ENCODE measurements at places on chromosomes 5 and 9.
A peak's percentile ranks its signal among the peaks of the same experiment; 100 is the strongest.

DNA sequence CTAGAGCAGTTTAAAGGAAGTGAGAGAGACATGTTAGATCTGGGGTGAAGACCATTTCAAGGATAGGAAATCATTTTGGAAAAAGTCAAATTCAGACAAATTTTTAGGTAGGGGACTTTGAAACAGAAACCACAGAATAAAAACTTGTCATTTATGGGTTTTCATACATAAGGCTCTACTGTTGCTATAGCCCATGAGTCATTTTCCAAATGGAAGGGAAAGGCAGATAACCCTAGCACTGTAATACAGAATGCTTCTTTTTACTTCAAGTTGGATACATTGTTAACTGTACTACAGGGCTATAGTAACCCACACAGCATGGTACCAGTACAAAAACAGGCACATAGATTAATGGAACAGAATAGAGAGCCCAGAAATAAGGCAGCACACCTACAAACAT is 455.4 kb downstream of the EBF1 start:
- no peak for DNase-seq

DNA sequence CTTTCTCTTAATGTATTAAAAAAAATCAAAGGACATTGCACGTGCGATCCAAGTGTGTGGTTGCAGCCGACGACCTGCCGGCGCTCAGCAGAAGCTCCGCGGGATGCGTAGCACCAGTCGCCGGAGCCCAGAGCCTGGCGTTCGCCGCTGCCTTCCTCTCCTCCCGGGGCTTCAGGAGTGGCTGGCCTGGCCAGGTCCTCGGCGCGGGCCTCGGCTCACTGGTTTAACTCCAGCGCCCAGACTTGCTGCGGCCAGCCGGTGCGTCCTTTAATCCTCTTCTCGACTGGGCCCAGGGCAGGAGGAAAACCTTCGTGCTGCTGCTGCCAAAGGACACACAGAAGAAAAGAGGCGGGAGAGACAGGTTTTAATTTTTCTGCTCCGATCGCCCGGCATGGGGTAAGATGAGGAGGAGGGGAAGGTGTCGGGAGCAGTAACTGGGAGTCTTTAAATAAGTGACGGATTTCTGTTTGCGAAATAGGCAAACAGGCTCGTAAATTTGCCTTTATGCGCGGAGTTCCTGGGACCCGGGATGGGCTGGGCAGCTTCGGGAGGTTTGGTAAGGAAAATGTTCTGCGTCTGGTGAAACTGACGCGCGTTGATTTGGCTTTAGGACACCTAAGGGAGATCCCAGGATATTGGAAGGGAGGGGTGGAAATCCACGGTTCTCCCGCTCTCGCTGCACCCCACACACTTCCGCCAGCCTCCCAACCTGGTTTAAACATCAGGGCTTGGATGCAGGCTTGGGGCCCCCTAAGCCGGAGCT is 2.3 kb downstream of the HAND1 start:
- no peak for DNase-seq

DNA sequence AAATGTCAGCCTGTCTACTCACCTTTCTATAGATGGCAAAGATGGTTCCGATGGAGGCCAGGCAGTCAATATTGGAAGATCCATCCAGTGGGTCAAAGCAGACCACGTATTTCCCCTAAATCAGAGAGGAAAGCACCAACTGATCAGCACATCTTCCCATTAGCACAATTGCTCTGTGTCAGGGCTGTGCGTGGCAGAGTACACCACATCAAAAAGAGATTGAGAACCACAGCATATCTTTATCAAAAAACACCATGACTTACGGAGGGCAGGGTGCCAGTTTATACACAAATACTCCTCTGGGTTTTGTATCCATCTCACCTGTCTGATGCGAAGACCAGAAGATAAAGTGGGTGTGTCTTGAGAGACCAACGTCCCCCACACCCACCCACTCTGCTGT is 9.1 kb downstream of the FBP2 start:
- no peak for DNase-seq

DNA sequence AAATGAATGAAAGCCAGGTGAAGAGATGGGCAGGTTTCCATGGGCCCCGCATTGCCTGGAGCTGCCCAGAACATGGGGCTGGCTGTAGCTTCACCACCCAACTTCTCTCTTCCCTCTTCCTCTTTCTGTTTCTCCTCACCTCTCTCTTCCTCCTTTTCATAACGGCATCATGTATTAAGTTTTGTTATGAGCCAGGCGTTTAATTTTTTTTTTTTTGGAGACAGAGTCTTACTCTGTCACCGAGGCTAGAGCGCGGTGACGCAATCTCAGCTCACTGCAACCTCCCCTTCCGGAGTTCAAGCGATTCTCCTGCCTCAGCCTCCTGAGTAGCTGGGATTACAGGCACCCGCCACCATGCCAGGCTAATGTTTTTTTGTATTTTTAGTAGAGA is 13.0 kb upstream of the SPINK4 start:
- DNase-seq: no peak

GRCh38 chr5:172437445-172438318 is 16.6 kb downstream of the SH3PXD2B start:
- no peak for DNase-seq

GRCh38 chr9:131700765-131701435 is 39.0 kb downstream of the RAPGEF1 start:
- no peak for DNase-seq

GRCh38 chr9:18236336-18236735 is 237.6 kb upstream of the ADAMTSL1 start:
- no peak for DNase-seq

GRCh38 chr9:134892221-134892620 is 11.6 kb downstream of the FCN2 start:
- DNase-seq: no peak

- DNase-seq: no peak
Observed at GRCh38 chr5:170638454-170639220, 134.8 kb downstream of the KCNIP1 start.

GRCh38 chr5:115124741-115125140 is 45.0 kb downstream of the TRIM36 start:
- DNase-seq: no peak

DNA sequence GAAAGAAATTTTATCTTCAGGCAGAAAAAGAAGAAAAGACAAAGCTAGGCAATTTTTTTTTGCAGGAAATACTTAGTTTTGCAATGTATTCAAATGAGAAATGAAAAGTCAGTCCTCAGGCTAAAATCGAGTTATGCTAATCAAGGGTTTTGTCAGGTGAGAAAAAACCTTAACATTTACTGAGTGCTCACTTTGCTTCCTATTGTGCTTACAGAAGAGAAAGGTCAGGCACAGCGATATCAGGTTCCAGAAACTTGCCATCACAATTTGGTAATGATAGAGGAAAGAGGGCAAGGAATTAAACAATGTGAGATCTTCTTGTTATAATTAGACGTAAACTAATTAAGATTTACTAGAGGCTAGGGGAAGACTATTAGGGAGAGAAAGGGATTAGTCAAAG is 431.7 kb upstream of the CTNND2 start:
- no peak for DNase-seq

- no peak for DNase-seq
Observed at GRCh38 chr5:66987540-66987939, 209.1 kb downstream of the CD180 start.

DNA sequence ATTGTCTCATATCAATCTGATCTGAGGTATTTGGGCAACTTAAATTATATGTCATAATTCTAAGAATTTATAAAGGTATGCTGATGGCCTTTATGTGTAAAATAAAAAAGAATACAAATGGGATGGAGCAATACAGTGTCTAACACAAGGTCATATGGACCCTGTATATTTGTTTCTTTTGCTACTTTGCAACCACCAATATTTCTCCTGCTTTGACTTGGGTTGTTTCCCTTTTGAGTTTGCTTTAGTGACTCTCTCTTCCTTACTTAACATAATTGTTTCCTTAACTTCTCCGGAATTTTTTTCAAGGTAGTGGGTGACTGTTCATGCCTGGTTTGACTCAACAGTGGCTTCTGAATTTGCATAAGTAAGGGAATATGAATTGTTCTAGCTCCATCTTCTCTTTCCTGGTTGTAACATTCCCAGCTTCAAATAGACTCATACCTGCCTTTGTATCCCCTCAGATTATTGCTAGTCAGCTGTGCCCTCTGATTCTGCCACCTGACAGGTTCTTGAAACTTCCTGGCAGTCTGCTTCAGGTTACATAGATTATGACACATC is 30.2 kb upstream of the ANXA1 start:
- DNase-seq: no peak

- no peak for DNase-seq
Observed at GRCh38 chr5:84682531-84682930, 297.9 kb upstream of the EDIL3 start.

DNA sequence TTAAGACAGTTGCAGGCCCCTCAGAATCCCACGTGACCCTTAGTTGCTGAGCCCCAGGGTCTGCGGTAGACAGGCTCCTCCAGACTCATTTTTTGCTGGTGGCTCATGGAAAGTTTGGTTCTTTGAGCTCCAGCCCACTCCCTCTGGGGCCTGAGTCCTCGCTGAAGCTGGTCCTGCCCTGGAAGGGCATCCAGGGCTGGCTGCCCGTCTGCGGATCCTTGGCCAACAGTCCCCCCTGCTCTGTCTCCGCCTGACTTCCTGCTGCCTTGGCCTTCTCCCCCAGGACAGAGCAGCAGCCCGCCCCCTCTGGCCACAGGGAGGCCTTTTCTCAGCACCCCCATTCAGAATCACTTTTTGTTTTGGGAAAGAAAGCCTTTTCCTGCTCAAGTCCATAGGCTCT is 24.4 kb downstream of the SLC6A7 start:
- no peak for DNase-seq

- no peak for DNase-seq
Observed at GRCh38 chr9:30723656-30724055, 1660.8 kb upstream of the ACO1 start.

DNA sequence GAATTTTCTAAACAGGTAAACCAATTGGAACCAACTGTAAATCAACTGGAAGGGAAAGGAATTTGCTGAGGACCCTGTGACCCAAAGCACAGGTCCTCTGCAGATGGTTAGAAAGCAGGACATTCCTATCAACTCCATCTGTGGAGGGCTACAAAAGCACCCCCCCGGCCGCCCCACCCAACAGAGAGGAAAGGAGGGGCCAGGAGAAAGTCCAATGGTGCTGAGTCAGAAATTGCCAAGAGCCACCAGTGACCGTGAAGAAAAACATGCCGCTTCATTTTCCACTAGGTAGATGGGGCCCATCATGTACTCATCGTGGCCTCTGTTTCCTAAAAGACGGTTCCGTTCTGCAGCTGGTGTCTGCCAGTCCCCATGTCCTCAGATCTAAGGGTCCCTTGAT is 66.3 kb downstream of the RAPGEF1 start:
- DNase-seq: no peak

GRCh38 chr5:53360811-53361210 is 119.6 kb upstream of the FST start:
- DNase-seq: peak; percentile 57

GRCh38 chr5:14489643-14490042 is 91.9 kb upstream of the OTULINL start:
- no peak for DNase-seq

GRCh38 chr5:140567136-140567818 is 2.6 kb downstream of the SLC35A4 start:
- DNase-seq: no peak

DNA sequence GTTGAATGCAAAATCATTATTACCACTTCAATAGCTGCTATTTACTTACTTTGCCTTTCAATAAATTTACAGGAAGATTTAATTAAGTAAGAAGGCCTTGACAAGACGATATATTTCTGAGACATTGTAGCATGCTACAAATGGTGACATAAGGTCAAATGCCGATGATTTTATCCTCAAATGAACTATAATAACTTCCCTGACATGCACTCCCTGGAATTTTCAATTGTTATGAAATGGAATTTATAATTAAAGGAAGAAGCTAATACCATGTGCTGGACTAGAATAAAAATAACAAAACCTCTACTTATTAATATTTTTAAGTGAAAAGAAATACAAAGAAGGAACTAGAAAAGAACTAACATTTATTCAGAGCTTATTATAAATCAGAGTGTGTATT is 30.2 kb upstream of the ITGA1 start:
- no peak for DNase-seq

GRCh38 chr9:129884220-129885017 is 49.2 kb downstream of the USP20 start:
- DNase-seq: peak; percentile 49

DNA sequence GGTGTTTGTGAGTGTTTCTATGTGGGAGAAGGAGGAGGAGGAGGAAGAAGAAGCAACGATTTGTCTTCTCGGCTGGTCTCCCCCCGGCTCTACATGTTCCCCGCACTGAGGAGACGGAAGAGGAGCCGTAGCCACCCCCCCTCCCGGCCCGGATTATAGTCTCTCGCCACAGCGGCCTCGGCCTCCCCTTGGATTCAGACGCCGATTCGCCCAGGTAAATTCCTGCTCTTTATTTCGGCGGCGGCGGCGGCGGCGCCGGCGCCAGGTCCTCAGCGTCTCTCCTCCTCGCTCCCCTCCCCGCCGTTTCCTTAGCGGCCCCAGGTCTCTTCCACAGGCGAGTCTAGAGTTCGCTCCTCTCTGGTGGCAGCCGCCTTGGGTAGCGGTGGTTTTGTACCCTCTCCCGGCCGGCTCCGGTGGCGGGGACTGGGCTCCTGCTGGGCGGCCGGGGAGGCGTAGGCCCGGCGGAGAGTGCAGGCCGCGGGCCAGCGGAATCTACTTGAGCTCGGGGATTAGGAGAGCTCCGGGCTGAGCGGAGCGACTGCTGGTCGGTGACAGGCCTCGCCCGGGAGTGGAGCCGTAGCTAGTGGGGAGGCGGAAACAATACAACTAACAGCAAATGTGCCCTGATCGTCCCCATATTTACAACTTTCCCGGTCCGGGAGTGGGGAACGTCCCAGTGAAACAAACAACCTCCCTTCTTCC is 547 bp downstream of the NIPBL start:
- DNase-seq: no peak

DNA sequence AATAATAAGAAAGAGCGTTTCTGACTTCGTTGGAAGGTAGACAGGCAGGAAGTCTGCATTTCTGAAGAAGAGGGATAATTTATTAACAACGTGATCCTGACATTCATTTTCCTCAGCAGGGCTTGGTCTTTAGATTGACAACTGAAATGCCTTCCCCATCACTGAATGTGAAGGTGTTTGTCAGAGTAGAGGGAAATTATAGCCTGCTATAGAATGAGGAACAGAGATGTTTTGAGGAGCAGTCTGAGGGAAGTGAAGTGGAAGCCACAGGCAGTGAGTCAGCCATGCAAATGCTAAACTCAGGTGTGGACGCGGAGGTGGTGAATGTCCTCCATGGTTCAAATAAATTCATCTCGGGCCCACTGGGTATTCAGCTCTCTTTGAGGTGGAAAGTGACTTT is 30.5 kb downstream of the C7 start:
- no peak for DNase-seq

DNA sequence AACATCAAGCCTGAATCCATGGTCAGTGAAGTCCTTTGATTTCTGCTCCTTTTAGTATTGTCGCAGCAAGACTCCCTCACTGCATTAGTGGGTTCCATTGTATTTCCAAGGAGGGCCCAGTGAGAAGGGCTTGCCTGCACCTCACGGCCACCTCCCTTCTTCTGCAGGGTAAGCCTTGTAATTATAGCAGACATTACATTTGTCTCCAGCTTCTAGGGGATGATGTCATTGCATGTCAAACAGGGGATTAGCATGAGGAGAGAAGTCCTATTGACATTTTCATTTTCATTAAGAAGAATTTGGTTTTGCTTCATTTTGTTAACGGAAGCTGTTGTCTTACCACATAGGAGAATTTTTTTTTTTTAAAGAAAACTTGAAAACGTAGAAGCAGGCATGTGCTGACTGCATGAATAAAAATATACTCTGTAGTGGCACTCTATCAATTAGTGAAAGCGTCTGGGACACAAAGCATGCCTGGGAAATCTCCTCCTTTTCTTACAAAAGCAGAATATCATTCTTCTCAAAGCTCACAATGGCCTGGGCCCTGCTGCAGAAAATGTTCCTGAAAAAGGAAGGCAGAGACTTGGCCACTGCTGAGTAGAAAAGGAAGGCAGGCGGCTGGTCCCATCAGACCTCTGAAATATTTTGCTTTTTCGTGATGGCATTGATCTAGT is 27.1 kb downstream of the MAP1B start:
- DNase-seq: no peak

Data from amniotic stem cell (primary cell).